ENCODE measurements at places on chromosomes 3 and 15.
A peak's percentile ranks its signal among the peaks of the same experiment; 100 is the strongest.

- peak; percentile 46 for DNase-seq
These were observed 28.9 kb upstream of the ICE2 start for GRCh38 chr15:60507596-60508424.

DNA sequence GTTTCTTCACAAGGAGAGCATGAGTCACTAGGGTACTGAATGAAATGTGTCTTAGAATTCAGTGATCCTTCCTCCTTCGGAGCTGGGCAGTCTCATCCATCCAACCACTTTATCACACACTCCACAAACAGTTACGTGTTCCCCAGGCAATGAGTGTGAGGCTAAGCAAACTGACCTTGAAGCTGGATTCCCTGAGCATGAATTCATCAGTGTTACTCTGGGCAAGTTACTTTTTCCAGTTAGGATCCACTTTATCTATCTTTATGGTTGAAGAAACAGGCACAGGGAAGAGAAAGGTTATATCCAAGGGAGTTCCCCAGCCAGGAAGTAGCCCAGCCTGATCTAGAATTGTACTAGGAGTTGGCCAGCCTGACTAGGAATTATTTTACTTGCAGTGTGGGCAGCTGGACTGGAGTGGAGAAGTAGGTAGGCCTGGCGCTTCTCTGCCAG, 17.1 kb upstream of the GCNT3 start:
- DNase-seq = peak; percentile 45

DNA sequence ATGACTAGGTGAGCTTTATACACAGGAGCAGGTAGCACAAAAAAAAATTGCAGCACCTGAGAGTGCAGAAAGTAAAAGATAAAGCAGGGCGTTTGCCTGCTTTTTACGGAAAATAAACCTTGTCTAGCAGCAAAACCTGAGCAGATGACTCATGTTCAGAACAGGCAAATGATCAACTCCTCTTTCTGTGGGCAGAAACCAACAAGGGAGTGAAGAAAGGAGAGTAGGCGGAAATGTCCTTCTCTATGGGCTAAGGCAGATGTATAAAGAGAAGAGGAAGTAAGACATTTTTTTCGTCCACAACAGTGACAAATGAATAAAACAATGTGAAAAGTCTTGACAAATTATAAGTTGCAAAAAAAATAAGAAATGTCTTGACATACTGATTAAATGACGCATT, 24.5 kb upstream of the GMNC start:
- DNase-seq = no peak

DNA sequence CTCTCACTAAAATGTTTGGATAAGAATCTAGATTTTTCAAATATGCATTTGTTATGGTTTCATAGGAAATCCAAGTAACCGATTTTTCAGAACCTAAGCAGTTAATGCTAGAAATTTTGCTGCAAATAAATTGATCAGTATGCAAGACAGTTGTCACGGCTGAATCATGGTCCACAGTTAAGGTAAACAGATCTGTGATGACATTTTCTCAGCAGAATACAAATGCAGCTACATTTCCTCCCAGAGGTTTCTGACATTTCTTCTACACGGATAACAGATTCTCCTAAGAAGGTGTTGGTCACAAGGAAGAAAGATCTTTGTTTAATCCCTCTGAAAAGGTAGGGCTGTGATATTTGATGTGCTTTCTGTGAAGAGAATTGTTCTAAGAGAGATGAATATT, 36.9 kb downstream of the ARNT2 start:
- no peak for DNase-seq

DNA sequence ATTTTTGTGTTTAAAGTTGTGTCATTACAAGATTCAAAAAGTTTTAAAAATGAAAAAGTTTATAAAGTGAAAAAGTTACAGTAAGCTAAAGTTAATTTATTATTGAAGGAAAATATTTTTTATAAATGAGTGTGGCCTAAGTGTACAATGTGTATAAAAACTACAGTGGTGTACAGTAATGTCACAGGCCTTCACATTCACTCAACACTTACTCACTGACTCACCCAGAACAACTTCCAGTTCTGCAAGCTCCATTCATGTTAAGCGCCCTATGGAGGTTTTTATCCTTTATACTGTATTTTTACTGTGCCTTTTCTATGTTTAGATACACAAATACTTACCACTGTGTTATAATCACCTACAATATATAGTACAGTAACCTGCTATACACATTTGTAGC, 76.3 kb downstream of the DTWD1 start:
- no peak for DNase-seq

- no peak for DNase-seq
These were observed 26.3 kb downstream of the NRG4 start for GRCh38 chr15:75985971-75986370.

- no peak for DNase-seq
These were observed 79.2 kb downstream of the CD47 start for GRCh38 chr3:108011616-108012015.

GRCh38 chr3:18988614-18989229, 159.6 kb upstream of the KCNH8 start:
- DNase-seq = no peak
